ENCODE measurements at places on chromosomes 7 and 10.

DNA sequence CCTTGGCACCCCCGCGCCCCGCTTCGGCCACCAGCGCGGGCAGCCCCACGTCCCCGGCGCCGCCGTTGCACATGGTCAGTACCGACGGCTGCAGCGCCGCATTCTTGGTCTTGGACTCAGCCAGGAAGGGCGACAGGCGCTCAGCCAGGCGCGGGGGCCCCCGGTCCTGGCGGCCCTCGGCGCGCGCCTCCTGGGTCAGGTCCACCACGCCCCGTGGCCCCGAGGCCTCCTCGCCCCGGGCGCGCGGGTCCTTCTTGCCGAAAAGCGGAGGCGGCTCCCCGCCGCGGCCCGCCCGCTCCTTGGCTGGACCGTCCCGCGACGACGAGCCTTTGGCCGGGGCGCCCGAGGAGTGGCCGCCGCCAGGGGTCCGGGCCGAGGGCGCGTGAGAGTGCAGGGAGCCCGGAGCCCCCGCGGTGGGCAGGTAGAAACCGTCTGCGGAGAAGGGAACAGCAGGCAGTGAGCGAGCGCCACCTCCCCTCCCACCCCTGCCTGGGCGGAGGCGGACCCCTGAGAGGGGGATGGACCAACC is 34.7 kb downstream of the TNRC18 start:
- DNase-seq: no peak

DNA sequence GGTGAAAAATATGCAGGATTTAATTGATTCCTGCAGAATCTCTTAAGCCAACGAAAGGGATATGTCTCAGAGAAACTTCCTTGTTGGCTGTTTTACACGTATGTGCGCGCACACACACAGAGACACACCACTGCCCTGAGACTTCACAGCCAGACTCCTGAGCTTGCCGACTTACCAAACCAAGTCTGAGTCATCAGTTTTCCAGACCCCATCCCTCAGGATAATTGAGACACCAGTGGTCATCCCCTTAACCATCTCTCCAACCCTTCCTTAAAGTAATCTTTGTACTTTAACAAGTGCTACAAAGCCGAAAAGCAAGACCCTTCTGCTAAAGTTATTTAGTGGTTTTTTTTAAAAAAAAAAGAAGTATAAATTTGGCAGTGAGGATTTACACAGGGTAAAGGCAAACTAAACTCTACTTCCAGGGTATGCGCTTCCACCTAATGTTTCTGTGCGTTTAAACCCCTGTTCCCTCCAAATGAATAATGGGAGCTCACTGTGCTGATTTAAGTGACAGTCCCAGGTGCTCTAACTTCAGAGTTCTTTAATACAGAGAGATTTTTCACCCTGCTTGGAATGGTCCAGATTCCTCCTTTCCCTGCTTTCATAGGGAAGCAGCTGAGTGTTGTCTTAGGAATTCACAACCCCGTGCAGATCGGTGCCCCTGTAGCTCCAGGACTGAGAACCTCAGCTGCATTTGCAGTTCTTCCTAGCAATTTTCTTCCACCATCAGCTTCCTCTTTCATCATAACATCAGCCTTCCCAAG is 198.5 kb downstream of the INHBA start:
- no peak for DNase-seq

- no peak for DNase-seq
These were observed 4.8 kb downstream of the ANK3 start for GRCh38 chr10:60384708-60385398.

GRCh38 chr7:23462846-23463245 is 7.4 kb downstream of the IGF2BP3 start:
- DNase-seq: no peak

DNA sequence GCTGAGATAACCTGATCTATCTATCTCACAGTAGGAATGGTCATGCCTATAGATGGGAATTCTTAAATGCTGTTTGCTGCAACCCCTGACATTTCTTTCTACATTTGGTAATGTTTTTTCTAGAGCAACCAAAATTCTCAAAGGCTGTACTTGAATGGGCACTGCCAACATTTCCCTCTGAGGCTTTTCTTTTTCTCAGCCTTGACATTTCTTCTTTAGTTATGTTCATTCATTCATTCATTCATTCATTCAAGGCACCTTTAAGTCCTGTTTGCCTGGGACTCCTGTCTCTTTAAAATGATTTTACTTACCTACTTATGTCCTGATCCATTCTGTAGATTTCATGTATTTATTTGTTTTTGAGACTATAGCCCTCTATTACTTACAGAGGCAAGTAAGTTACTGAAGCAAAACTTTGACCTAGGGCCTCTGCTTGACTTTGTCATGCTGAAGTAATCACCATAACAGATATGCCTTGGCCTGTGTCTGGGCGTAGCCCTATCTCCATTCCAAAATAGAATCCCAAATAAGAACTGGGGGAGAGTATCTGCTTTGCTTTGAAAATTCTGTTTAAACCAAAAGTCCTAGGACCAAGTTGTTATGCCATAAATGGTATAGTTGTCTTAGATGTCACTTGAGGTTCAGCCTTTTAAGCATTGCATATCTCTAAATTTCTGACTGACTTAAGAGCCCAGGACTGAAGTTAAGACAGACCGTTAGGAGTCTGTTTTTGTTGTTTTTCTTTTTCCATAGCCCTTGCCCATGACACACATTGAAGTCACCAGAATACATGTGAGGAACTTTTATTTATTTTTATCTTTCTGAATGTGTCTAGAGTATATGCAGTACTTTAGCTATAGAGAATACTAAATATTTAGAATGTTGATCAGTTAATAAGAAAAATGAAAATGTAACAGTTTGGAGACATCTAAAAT is 59.2 kb downstream of the AKAP9 start:
- DNase-seq: no peak

DNA sequence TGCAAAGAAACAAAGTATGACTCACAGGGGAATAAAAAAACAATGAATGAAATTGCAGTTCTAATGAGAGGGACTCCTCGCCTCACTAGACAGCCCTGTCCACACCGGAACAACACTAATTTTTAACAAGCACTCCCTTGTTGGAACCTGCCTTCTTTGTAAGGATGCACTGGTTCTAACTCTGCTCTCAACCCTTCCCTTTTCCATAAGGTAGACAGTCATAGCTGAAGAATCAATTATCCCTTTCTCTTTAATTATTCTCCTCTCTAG is 65.1 kb downstream of the TSPAN12 start:
- DNase-seq: no peak

DNA sequence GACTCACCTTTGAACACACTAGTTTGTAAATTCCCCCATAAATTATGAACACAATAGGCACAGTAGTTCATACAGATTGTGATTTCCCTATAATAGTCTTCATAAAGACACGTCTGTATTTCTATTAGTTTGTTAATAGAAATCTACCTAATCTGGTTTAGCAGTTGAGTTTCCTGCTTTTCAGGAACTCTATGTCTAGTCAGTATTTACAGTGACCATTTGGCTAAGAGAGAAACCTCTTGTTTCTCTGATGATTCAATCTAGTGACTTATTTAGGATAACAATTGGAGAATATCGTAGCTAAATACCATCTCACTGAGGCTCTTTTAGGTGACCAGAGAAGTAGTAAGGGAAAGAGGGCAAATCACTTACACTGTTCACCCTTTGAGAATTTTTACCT is 5.9 kb upstream of the HERPUD2 start:
- no peak for DNase-seq

- DNase-seq: no peak
These were observed 41.4 kb downstream of the MYO1G start for GRCh38 chr7:44937426-44937825.

- no peak for DNase-seq
These were observed 1061.1 kb upstream of the GHITM start for GRCh38 chr10:83078160-83078559.

GRCh38 chr10:120999868-121000267 is 148.7 kb downstream of the WDR11 start:
- DNase-seq: no peak

DNA sequence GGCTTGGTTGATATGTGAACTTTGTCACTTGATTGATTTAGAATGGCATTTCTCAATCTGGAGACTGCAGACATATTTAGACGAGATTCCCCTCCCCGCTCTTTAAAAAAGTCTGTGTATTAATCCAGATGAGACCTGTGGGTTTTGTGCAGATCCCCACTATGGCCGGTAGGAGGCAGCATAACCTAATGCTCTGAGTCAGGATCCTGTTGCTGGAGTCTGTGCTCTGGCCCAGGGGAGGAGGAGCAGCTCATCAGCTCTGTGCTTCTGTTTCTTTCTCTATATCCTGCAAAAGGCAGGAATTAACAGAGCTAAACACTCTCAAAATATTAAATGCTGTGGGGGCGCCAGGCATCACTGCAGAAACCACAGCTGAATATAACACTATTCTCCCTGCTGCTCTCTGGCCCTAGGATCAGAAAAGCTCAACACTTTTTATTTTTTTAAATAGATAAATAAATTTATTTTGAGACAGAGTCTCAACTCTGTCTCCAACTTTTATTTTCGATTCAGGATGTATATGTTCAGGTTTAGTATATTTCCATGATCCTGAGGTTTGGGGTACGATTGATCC is 23.9 kb upstream of the SEPHS1 start:
- DNase-seq: peak; percentile 71

DNA sequence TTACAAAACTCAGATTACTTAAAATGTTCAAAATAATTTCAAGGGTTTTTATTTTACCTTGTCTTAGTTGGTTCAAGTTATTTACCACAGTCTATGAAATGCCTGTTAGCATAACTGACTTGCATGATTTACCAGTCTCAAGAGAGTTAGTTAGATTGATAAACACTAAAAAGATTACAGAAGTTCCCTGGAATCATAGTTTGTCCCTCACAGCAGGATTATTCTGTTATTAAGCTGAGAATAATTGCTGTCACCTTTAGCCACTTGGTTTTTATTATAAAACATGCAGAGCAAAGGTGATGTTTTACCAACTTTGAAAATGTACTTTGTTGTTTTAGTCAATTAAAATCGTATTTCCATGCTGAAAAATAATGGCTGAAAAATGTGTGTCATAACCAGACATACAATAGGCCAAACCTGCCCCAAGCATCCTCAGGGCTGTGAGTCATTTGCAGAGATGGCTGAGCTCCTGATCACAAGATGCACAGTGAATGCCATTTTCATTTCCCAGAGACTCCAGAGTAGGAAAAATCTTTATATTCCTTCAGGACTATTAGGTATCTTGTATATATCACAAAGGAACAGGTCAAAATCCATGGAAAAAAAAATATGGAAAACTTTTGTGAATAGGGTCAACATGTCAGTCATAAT is 87.8 kb upstream of the DKK1 start:
- no peak for DNase-seq

DNA sequence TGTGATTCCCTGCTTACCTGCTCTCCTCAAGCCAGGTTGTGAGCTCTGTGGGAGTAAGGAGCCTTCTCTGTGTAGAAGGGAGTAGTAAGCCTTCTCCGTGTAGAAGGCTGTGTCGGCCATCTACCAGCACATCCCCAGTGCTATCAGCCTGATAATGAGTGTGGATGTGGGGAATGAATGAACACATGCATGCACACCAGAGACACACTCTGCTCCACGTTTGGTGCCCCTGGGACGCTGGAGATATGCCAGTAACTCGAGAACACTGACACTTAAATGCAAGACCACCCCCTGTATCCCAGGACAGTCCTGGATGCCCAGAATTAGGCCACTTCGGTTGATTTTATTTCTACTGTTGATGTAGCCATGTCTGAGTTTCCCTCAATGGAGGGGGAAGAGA is 21.1 kb upstream of the GPR26 start:
- no peak for DNase-seq

GRCh38 chr7:33905389-33906032 is at the start of gene BMPER:
TSS of gene BMPER (plus strand) at chr7:33905539. CDS start at chr7:33905614, 75 bp downstream.
- peak; percentile 2 for DNase-seq

GRCh38 chr10:122281751-122282150 is 10.7 kb downstream of the BTBD16 start:
- no peak for DNase-seq

GRCh38 chr10:116744163-116744753 is 1.9 kb upstream of the HSPA12A start:
- DNase-seq: no peak

DNA sequence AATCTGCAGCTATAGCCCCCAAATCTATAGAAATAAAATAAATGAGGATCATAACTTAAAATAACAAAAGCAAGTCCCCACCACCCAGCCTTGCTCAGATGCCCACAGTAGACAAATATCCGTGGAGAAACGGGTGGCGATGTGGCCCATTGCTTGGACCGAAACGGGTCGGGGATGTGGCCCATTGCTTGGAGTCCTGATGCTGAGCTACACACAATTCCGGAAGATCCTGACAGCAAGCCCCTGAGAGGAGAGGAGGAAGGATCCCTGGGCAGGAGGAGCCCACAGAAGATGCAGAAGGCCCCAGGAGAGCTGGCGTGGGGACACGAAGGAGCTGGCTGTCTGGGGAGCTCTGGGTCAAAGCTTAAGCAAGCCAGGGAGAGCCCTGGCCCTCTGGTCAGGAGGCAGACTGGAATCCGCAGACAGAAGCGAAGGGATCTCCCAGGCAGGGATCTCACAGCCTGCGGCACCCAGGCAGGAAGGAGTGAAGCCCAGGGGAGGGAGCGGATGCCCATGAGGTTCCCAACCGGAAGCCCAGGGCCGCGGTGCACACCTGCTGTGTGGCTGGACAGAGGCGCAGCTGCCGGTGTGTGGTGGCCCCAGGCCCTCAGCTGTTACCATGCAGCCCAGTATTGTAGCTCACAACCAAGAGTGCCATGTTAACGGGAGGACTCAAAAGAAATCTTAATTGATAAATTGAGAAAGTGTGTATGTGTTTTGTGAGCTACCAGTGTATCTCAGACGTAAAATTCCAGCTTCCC is 138.8 kb downstream of the ADARB2 start:
- DNase-seq: no peak

DNA sequence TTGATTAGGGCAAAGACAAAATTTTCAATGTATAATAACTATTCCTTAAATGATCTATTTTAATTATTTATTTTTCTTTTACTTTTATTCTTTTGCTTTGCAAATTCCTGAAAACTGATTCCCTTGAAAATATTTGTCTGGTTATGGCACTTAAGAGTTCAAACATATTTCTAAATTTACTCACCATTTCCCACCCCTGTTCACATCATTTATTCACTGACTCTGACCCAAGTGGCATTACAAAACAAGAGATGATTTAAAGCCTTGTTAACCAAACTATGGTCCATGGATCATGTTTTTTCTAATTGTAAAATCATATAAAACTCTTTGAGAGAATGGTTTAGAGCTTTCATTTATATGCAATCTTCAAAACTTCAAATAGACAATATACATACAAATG is 1256.1 kb upstream of the LRRN3 start:
- no peak for DNase-seq

Measured in activated CD4-positive, alpha-beta T cell treated with anti-CD3 and anti-CD28 coated beads, Interleukin-2, Interleukin-4, amounts not matched to agents 100 ng/mL and 50 ng/mL, durations not matched to agents 16 hours and 8 hours (primary cell).